ENCODE measurements at places on chromosomes 3 and 15.

DNA sequence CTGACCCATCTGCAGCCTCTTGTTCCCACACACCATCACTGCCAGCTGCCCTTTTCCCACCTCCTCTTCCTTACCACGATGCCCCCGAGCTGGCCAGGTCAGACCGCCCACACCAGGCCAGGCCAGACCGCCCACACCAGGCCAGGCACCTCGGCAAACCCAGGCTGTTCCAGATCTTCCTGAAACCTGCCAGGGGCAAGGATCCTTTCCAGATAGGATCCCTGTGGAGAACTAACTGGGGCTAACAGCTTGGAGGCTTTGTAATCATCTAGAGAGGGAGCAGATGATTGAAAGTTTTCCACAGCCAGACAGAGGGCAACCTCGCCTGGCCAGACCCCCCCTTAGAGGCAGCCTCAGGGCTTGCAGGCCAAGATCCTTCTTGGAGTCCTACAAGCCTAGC, 287.3 kb upstream of the TLE3 start:
- DNase-seq: no peak

DNA sequence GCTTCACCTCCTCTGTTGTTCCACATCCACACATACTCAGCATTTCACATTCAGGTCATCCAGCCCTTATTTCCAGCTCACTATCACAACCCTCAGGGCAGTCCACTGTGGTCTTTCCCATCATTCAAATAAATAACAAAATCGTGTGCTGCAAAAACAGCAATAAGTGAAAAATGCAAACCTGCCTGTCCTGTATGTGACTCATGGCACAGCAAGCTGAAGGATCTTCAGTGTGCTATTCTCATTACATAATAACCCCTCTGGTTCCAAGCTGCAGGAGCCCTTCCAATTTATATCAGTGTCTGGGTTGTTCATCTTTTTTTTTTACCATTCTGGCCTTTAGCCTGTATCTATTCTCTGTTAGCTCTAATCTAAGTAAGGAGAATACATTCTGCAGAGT, 185.3 kb upstream of the UBE2E2 start:
- no peak for DNase-seq

- DNase-seq: no peak
Measured at GRCh38 chr3:50266017-50266416, 2.9 kb upstream of the SEMA3B start.

GRCh38 chr15:25670025-25670554, 193.0 kb downstream of the ATP10A start:
- DNase-seq: no peak

GRCh38 chr3:68759526-68760035, 172.8 kb downstream of the TAFA4 start:
- DNase-seq: no peak

GRCh38 chr3:66297900-66298299, 77.1 kb downstream of the SLC25A26 start:
- DNase-seq: no peak

DNA sequence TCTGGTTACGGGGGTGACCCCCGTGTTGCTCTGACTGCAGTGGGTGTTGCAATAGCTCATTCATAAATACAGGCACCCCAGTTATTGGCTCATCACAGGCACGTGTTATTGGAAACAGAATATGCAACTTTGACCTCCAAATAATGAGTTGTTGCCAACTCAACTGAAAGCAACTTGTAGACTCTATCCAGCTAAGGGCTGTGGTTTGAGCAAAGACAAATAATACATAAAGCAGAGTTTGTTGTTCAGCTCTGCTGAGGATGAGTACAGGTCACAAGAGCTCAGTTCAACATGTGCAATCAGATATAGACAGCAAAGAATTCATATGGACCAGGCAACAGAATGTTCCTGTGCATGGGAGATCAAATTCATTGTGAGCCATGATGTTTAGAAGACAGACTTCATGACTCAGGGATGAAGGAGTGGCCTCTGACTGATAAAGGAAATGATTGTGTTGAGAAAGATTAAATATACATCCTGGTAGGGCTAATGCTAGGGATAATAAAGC, 87.6 kb upstream of the LRIG1 start:
- DNase-seq: no peak

GRCh38 chr3:168081171-168081771, 14.5 kb downstream of the GOLIM4 start:
- no peak for DNase-seq

DNA sequence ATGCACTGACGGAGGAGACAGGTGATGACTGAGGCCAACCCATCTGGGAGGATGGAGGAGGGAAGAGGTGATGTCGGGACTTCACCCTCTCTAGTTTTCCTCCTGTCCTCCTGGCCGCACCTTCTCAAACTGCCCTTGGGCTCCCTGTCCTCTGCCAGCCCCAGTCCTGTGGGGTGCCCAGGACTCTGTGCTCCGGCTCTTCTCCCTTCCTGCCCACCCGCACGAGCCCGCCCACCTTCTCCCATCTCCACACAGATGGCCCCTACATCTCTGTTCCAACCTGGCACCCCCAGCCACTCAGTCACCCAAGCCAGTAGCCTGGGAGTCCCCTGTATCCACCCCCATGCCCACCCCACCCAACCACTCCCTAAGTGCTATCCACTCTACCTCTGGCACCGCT, 206.7 kb upstream of the LINGO1 start:
- DNase-seq: no peak

GRCh38 chr3:146589899-146590508, 15.1 kb downstream of the PLSCR5 start:
- no peak for DNase-seq

GRCh38 chr3:187870360-187871203, 125.3 kb upstream of the BCL6 start:
- DNase-seq: no peak

- DNase-seq: no peak
Measured at GRCh38 chr3:31014317-31015040, 120.0 kb upstream of the GADL1 start.

DNA sequence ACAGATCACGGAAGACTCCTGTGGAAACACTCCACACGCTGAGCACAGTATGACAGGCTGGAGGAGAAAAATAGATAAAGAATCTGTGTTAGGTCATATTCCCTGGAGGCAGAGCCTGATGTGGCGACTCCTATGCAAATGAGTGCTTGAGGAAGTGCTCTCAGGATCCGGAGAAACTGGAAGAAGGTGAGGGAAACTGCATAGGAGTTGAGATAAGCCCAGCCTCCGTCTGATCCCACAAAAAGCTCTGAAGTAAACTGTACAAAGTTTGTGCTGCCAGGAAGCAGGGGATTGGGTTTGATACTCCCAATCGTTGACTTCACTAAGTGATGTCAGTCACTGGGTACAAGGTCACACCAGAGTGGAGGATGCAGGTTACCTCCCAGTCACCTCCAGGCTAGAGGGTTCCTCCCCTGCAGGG, 33.4 kb downstream of the OSBPL10 start:
- DNase-seq: no peak

GRCh38 chr3:53822331-53822741, 23.9 kb downstream of the CHDH start:
- DNase-seq: no peak

- DNase-seq: no peak
Measured at GRCh38 chr3:1883534-1883933, 215.1 kb upstream of the CNTN4 start.

DNA sequence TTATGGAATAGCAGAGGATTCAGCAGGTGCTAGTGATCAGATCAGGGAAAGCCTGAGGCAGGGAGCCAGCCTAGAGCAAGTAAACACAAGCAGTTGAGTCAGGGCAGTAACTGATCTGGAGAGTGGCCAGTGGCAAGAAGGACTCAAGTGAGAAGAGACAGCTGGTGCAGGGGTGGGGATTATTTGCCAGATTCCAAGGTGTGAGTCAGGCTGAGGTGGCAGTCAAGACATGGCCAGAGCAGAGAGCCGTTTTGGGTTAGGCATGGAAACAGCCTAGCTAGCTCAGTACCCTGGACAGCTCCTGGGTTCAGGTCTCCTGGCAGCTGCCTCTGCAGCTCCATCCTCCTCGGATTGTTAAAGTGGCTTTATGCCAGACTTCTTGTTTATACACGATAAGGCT, 281.9 kb upstream of the ONECUT1 start:
- DNase-seq: peak; percentile 53

- DNase-seq: no peak
Measured at GRCh38 chr15:40130799-40131502, 22.3 kb upstream of the BMF start.

DNA sequence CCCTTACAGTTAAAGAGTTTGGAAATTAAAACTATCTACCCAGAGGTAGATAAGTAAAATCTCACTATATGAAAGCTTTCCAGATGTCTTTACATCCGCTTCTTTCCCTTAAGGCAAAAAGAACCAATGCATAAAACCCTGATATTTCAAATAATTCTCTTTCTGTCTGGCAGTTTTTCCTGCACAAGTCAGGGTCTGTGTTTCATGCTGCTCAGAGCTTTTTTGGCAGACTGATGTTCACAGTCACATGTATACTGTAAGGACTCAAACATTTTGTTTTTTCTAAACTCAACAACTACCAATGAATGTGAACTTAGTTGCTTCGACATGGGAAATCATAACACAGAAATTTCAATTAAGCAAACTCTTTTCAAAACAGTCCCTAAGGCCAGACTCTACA, 988.4 kb downstream of the EPHA3 start:
- no peak for DNase-seq

GRCh38 chr3:110074095-110074494, 736.7 kb upstream of the DPPA4 start:
- no peak for DNase-seq

DNA sequence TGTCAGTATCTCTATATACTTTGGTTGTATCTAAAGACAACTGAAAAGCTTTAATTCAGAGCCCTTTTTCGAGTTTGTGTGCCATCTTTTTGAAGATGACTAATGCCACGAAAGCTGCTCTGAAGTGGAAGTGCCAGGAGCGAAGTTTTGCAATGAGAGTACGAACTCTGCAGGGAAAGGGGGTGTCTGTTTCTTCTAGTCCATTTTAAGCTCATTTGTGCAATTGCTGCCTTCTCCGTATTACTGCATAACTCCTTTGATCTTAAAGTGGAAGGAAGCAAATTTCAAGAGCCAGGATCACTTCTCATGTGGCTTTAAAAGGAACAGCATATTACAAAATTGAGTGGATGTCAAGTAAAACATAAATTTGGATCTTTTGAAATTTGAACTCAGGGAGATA, 245.3 kb downstream of the FEZF2 start:
- DNase-seq: no peak

DNA sequence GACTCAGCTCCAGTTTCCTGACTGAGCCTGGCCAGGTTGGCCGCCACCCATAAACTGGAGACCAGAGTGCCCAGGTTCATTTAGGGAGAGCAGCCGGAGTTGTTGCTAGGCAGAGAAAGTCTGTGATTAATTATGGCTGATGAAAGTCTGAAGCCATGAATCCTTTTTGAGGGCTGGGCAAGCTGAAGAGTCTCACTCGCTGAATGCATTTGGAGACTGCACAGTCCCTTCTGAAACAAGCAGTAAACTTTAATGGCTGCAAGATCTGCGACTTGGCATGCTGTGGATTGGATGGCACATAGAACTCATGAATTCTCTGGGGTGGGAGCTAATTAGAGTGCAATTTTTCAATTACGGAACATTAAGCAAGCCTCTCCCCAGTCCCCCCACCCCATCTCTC, 282.1 kb downstream of the RPLP1 start:
- no peak for DNase-seq

DNA sequence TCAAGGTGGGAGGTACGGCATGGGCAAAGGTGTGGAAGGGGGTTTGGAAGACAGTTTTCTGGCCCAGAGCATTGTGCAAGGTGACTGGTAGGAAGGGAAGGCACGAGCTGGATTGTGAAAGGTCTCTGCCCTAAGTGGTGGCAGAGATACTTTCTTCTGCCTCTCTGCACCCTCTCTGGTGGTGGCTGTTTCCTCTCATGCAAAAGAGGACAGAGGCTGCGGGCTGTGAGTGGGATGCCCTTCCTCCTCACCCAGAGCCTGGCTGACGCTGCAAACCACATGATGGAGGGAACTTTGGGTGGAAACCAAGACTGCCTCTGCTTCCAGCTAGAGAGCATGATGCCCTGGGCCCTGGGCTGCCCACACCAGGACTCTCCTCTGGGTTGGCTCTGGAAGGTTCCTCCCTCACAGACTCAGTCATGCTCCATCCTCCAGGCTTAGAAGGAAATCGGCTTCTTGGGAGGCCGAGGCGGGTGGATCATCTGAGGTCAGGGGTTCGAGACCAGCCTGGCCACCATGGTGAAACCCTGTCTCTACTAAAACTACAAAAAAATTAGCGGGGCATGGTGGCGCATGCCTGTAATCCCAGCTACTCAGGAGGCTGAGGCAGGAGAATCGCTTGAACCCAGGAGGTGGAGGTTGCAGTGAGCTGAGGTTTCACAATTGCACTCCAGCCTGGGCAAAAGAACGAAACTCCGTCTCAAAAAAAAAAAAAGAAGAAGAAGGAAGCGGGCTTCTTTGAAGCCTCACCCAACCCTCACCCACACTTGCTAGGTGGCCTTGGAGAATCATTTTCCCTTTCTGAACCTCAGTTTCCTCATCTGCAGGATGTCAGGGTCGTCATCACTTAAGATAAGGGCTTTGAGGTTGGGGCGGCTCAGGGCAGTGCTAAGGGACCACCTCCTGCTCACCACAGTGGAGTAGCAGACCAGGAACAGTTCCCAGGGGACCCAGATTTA, 8.3 kb downstream of the PSTPIP1 start:
- DNase-seq: peak; percentile 84

DNA sequence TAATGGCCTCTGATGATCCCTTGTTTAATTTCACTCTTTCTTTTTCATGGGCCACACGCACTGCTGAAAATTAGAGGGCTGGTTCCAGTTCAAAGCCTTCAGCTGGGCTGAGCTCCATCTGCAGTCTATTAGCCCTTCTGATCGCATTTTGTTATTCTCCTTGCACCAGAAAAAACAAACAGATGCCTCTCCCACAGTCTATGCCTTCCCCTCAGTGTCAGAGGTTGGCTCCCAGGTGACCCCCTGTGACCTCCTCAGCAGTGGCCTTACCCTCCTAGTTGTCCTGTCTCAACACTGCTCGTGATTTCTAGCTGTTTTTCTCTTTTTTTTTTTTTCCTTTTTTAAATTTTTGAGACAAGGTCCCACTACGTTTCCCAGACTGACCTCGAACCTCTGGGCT, 77.1 kb upstream of the PRTG start:
- no peak for DNase-seq

All from activated CD8-positive, alpha-beta memory T cell treated with anti-CD3 and anti-CD28 coated beads, Interleukin-2, amount 50 U/mL, for 48 hours (primary cell).